ENCODE measurements at places on chromosomes 16 and 17.

DNA sequence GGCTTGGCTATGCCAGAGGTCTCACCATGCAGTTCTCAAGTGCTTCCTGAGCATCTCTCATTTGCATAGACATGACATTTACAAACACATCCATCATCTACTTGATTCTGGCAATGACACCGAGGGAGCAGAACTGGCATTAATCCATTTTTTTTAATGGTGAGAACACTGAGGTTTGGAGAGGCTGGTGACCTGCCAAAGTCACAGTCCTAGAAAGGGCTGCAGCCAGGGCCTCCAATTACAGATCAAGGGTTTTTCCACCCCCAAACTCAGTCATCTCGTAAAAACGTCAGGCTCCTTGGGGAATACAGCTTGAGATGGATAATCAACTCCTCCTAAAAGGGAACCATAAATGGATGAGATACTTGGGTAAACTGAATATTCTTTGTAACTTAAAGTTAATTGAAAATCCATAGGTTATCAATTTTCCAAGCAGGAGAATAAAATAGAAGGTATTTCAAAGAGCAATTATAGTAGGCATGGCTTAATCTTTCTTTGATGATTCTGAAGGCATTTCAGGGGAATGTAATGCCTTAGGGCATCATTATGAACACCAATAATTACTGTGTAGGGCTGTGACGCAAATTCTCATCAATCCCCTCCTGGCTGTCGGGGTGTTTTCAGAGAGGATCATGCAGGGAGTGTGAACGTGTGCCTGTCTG is 9.4 kb upstream of the MEOX1 start:
- no peak for DNase-seq

GRCh38 chr16:47664653-47665325 is 203.7 kb downstream of the PHKB start:
- DNase-seq, result no peak

GRCh38 chr16:68793401-68793857 is 49.9 kb upstream of the TANGO6 start:
- no peak for DNase-seq

GRCh38 chr17:81153340-81153803 is 11.9 kb upstream of the PVALEF start:
- no peak for DNase-seq

All from stimulated activated CD8-positive, alpha-beta memory T cell treated with anti-CD3 and anti-CD28 coated beads, Interleukin-4, amount 100 ng/mL, for 1 hour (primary cell).